GM12891 (cell line): ENCODE measurements at places on chromosomes 2 and 18.

GRCh38 chr2:5433855-5434254, 258.3 kb upstream of the SOX11 start:
- no peak for DNase-seq

DNA sequence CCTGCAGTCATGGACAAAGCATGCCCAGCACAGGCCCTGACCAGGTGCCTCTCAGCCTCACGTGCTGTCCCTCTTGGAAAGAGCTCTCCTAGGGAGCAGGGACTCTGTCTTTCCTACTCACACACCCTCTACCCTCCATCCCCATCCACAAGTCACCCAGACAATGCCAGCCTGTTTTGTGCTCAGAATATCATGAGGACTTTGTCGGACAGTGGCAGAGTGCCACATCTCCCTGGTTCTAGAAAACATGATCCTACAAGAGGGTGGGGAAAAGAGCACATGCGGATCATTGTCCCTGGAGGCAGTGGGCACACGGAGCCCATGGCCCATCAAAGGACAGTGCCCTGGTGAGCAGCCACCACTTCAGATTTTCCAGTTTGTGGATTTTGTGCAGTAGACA, 3.7 kb upstream of the MAL start:
- DNase-seq, result no peak

DNA sequence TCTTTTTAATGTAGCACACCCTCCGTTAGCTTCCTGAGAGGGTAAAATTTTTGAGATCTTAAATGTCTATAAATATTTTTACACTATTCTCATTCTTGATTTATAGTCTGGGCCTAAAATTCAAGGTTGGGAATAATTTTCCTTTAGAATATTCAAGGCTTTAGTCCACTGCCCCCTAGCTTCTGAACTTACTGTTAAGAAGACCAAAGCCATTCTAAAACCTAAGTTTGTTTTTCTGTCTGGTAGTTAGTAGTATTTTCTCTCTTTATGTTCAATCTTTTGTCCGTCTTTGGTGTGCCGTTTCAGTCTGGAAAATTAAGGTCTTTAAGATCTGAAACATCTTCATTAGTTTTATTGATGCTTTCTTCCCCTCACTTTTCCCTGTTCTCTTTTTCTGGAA, 14.5 kb downstream of the OSBPL6 start:
- DNase-seq, result no peak

GRCh38 chr18:49071317-49071716, 120.6 kb upstream of the SMAD7 start:
- DNase-seq, result no peak

- no peak for DNase-seq
These were observed 130.2 kb upstream of the SALL3 start for GRCh38 chr18:78849458-78849857.

DNA sequence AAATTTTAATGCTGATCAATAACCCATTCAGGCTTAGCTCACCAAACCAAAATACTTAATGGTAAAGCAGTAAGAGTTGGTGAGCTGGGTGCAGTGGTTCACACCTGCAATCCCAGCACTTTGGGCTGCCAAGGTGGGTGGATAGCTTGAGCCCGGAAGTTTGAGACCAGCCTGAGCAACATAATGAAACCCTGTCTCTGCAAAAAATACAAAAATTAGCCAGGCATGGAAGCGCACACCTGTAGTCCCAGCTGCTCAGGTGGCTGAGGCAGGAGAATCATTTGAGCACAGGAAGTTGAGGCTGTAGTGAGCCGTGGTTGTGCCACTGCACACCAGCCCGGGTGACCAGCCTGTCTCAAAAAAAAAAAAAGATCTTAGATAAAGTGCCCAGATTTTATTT, 35.7 kb upstream of the MPP4 start:
- DNase-seq, result no peak

GRCh38 chr2:11824901-11825828, 78.7 kb downstream of the LPIN1 start:
- no peak for DNase-seq

DNA sequence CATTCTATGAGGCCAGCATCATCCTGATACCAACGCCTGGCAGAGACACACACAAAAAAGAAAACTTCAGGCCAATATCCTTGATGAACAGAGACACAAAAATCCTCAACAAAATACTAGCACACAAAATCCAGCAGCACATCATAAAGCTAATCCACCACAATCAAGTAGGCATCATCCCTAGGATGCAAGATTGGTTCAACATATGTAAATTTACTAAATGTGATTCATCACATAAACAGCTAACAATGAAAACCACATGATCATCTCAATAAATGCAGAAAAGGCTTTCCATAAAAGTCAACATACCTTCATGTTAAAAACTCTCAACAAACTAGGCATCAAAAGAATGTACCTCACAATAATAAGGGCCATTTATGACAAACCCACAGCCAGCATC, 65.3 kb downstream of the WDPCP start:
- DNase-seq, result no peak

DNA sequence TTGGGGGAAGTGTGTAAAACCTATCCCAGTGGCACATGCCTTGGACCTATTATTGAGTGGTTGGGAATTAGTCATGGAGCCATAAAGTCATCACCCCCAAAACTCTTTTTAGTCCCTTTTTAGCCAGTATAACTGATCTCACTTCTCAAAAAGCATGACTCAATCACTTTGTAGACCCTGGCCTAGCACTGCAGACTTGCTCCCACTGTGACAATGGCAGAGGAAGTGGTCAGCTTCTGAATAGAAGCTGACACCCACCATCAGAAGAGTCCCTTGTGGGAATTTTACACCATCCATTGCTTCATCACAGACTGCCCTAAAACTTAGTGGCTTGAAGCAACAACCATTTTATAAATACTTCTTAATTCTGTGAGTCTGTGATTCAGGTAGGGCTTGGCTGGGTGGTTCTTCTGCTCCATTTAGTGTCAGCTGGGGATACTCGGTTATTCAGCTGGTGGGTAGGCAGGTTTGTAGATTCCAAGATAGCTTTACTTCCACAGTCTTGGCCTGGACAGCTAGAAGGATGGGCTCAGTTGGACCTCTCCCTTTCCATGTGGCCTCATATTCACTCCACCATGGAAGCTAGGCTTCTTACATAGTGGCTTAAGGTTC, 10.8 kb upstream of the ITGA6 start:
- DNase-seq, result no peak

GRCh38 chr18:56276466-56276865, 361.9 kb downstream of the TXNL1 start:
- no peak for DNase-seq

DNA sequence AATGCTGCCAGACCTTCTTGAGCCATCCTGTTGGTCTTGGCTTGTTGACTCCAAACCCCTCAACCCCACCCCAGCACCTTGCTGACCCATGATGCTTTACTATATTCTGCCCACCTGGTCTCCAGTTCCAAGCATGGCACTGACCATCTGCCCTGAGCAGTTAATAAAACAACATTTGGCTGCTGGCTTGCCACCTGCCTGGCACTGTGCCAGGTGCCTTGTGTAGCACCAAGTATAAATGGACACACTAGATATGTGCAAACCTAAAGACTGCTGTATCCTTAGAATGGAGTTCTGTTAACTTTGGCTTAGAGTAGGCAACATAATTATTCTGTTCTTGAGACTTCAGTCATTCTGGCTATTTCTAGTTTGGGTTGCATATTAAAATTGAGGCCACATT, 91.4 kb downstream of the ACSL3 start:
- DNase-seq, result no peak

DNA sequence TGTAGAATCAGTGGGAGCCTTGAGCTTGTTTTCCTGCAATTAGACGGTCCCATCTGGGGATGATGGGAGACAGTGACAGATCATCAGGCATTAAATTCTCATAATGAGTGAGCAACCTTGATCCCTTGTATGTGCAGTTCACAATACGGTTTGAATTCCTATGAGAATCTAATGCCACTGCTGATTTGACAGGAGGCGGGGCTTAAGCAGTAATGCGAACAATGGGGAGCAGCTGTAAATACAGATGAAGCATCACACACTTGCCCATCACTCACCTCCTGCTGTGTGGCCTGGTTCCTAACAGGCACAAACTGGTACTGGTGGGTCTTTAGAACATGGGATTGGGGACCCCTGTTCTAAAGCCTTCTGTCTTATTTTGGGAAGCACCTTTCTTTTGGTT, 17.9 kb upstream of the NYAP2 start:
- no peak for DNase-seq

- no peak for DNase-seq
These were observed 257.4 kb downstream of the DOK6 start for GRCh38 chr18:69658103-69658502.

DNA sequence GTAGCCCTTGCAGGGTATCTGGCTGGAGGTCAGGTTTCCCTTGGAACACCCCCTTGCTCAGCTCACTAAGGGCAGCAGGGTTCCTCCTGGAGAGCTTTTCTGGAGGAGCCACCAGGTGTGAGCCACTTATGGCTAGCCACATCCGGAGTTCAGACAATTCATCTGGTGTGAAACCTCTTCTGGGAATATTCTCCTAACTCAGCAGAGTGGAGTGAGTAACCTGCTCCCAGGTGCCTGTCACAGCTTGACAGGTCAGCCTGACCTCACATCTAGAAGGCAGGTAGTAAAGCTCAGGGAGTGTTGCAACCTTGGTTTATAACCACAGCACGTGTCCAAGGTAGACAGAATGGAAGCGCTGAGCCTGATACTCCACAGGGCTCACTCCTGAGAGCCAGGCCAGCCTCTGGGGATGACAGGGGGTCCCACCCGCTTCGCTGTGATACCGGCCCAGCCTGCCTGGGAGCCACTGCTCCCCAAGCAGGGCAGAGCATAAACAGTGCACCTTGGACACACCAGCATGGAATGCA, 62.6 kb upstream of the TGFA start:
- no peak for DNase-seq

GRCh38 chr2:1607971-1608688, 136.2 kb downstream of the PXDN start:
- DNase-seq, result no peak

DNA sequence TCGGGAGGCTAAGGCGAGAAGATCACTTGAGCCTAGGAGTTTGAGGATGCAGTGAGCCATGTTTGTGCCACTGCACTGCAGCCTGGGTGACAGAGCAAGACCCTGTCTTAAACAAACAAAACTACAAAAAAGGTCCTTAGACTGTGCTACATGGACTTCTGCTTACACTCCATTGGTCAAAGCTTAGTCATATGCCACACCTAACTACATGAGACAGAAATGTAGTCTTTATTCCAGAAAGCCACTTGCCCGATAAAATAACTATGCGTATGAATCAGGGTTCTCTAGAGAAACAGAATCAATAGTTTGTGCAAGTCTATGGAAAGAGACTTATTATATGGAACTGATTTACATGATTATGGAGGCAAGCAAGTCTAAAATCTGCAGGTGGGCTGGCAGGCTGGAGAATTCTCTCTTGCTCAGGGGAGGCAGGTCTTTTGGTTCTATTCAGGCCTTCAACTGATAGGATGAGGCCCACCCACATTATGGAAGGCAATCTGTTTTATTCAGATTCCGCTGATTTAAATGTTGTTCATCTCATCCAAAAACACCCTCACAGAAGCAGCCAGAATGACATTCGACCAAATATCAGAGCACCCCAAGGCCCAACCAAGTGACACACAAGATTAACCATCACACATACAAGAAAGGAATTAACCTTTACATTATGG, 114.4 kb upstream of the SIX2 start:
- no peak for DNase-seq

- DNase-seq, result no peak
These were observed 351.0 kb upstream of the POU3F3 start for GRCh38 chr2:104502901-104503300.

DNA sequence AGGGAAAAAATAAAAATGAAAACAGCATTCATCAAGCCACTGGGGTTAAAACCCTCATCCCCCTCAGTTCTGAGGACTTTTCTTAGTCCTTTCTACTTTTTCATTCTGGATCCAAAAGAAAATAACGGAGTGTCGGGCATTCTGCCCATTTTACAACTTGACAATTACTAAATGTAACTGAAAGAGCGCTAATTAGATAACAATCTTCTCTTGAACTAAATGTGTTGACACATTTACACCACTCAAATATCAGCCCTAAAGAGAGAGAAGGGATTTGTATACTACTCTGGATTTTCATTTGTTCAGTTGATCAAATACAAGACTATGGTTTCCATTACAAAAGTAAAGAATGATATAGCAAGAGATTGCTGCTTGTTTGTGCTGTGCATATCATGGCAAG, 27.5 kb downstream of the ABCA12 start:
- DNase-seq, result no peak

DNA sequence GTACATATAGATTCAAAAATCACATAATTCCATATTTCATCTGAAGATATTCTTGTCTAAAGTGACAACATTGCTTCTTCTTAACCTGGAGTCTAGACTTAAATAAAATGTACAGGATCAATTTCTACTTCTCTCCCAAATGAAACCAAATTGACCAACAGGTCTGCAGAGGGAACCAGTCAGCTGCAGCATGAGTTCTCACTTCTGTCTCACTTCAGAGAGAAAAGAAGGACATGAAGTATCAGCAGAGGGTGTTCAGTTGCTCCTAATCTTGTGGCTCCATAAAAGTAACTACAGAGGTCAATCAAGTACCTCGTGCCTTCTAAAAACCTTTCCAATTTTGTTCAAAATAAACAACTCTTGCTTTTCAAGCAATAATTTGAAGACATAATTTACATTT, 47.2 kb upstream of the MAP2 start:
- no peak for DNase-seq

- no peak for DNase-seq
These were observed 294.8 kb downstream of the PTGR3 start for GRCh38 chr18:74914052-74914591.
